ENCODE measurements at places on chromosomes 6 and 20.

GRCh38 chr6:42320762-42321161, 103.1 kb upstream of the MRPS10 start:
- no peak for DNase-seq

- DNase-seq: no peak
Observed at GRCh38 chr6:89685311-89685710, 46.8 kb upstream of the LYRM2 start.

DNA sequence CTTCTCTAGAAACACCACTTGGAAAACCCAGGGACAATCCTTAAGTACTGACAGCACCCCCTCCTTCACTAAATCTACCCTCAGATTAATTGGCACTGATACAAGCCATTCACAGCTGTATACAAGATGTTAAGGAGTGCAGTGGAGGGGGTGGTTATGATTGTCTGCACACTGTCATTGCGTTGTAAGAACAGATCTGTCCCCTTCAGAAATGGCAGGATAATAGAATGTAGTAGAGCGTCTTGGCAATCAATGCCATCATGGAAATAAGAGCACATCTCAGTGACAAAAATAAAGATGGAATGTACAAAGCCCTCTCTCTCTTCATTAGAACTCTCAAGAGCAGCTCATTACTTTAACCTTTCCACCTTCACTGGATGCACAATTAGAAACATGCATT, 324.9 kb upstream of the TBX18 start:
- no peak for DNase-seq

DNA sequence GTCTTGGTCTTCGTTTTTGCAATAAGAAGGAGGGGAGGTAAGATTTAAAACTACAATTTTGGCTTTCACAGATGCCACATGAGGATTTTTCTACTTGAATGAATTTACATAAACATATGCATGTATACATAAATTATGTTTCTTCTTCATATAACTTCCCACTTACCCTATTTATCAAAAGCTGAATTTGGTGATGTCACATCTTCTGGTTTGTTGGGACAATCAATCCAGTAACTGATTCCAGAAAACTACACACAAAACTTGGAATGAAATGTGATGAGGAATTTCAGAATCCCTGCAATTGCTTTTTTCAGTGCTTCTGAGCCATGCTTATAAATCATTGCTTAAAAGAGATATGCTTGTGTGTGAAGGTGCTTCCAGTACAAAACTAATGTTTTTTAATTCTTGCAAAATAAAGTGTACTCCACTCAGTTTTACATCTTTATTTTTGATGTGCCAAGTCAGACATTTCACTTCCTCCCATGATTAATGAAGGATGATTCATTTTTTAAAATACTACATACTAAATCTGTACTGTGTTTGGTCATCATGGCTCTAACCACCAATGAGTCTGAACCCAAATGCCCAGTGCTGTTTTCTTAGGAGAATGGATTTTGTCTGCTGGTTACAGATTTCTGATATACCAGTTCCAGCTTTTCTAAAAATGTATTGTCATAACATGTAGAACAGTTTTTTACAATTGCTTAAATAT, 32.1 kb upstream of the RIN2 start:
- no peak for DNase-seq

- DNase-seq: no peak
Observed at GRCh38 chr6:127382413-127382812, 39.0 kb upstream of the ECHDC1 start.

GRCh38 chr20:25081730-25082497, at the start of gene VSX1:
Gene VSX1 (minus strand): TSS chr20:25082141. CDS start chr20:25082096, 45 bp downstream.
- DNase-seq: no peak

DNA sequence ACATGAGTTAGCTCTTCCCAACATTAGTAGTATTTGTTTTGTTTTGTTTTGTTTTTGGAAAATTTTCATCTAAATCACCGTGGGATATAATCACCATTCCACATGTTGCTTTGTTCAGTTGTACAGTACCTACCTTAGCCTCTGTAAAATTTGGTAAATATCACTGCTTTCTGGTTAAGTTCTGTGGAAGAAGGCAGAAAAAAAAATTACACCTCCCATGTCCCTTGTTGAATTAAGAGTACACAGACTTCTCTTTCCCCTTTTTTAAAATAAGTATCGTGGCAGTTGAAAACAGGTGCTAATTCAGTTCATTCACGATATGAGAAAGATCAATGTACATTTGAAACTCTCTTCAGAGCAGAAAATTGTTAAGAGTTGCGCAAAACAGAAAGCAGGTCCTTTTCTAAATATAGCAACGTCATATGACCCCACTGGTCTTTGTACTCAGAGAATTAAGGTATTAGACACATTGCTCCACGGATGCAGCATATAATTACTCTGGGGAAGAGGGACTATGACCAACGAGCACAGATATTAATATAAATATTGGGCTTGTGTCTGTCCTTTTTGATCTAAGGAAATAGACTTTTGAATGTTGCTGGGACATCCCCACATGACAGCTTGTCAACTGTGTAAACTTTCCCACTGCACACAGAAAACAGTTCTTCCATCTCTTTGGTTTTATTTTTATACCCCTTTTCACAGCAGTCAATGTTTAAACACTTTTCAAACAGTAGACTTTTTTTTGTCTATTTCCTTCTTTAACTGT, 58.6 kb upstream of the ZNF217 start:
- no peak for DNase-seq

DNA sequence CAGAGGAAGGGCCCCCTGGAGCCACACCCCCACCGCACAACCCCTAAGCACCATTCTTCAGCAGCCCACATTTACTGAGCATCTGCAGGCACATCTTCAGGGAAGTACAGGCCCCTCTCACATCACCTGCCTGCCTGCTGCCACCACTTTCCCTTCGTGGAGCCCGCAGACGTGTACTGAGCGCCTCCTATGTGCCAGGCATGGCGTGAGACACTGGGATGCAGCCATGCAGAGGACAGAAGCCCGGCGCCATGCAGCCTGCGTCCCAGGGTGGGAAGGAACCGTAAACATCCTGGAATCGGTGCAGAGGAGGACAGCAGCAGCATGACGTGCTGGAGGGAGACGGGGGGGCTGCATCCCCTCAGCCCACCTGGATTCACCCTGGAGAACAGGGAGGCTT, 78.1 kb downstream of the GRM4 start:
- DNase-seq: no peak

DNA sequence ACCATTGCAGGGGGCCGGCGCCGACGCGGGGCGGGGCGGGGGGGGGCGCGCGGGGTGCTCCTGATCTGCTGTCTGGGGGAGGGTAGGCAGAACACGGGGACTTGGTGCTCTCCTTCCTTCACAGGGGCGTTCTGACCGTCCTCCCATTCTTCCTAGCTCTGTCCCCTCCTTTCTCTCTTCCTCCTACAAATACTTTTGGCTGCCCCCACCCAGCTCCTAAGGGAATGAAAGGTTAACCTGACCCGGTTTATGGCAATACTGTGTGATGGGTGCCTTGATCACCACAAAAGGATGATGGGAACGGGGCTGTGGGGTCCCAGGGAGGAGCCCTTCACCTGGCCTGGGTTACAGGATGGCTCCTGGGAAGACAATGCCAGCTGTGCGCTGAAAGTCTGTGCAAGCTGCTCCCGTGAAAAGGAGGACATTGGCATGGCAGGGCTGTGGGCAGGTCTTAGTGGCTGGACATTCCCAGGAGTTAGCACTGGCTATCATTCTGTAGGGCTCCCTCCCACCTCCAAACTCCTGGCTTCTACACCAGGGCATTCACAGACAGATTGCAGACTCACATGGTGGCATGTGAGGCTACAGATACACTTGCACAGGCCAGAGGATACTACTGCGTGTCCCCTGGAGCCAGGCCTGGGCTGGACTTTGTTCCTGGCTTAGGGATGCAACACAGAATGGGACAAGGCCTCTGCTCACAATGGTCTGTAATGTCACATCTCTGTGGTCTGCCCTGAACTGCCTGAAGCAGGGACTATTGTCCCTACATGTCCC, 1.9 kb upstream of the TPD52L2 start:
- no peak for DNase-seq

DNA sequence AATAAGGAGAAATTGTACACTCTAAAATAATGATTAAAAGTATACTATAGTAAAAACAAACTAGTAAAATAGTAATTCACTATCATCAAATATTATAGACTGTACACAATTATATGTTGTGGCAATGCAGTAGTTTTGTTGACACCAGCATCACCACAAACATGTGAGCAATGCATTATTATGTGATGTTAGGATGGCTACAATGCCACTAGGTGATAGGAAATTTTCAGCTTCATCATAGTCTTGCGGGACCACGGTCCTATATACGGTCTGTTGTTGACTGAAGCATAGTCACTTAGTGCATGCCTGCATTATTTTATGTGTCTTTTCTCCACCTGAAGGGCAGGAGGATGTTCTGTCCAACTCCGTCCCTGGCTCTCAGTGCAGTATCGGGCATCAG, 104.8 kb upstream of the NEDD9 start:
- no peak for DNase-seq

GRCh38 chr20:15547119-15547518, 1026.1 kb downstream of the KIF16B start:
- no peak for DNase-seq

DNA sequence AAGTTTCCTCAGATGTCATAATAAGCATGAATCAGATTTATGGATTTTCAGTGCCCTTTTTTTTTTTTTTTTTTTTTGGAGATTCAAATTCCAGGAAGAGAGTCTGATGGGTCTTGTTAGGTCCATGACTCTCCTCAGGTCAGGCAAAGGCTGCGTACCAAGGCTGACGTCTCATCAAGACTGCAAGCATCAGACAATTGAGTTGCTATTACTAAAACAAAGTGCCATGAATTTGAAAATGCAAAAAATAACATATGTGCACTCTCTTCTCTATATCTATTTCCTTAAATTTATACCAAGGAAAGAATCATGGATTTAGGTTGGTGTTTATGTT, 134.7 kb downstream of the FAM83B start:
- DNase-seq: no peak

GRCh38 chr6:9481292-9482029, 933.4 kb downstream of the TFAP2A start:
- no peak for DNase-seq

GRCh38 chr6:53913286-53913685, 118.5 kb downstream of the LRRC1 start:
- no peak for DNase-seq

GRCh38 chr6:100366419-100366818, 98.3 kb downstream of the SIM1 start:
- no peak for DNase-seq

- no peak for DNase-seq
Observed at GRCh38 chr20:13510837-13511488, 127.8 kb downstream of the TASP1 start.

DNA sequence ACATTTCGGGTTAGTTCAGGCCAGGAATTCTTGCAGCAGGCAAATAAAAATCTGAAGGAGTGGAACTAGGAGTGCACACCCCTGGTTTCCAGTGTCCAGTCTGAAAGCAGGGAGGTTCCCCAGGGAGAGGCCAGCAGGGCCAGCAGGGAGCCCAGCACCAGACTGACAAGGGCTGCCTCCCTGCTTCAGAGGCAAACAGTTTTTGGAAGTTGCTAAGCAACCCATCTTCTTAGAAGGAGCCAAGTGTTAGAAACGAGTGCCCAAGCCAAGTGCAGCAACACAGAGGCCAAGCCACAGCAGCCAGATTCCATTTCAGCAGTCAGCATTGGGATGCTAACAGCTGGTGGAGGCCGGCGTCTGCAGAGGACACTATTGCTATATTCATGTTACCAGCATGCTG, 179.1 kb downstream of the SYNDIG1 start:
- DNase-seq: no peak

DNA sequence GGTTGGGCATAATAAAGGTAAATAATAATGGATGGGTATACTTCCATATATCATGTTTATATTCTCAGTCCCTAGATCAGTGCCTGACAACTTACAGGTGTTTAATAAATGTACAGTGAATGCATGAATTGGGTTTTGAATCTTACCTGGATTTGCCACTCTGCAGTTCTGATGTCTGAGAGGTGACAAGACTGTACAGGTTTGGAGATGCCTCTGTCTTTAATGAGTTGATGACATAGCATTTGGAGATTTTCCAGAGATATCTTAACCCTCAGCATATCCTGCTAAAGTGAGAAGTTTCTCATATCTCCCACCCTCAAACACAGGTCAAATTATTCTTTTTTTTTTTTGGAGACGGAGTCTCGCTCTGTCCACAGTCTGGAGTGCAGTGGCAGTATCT, 2.2 kb downstream of the ANKS1A start:
- no peak for DNase-seq

- no peak for DNase-seq
Observed at GRCh38 chr6:69994251-69994650, 127.9 kb downstream of the COL19A1 start.

DNA sequence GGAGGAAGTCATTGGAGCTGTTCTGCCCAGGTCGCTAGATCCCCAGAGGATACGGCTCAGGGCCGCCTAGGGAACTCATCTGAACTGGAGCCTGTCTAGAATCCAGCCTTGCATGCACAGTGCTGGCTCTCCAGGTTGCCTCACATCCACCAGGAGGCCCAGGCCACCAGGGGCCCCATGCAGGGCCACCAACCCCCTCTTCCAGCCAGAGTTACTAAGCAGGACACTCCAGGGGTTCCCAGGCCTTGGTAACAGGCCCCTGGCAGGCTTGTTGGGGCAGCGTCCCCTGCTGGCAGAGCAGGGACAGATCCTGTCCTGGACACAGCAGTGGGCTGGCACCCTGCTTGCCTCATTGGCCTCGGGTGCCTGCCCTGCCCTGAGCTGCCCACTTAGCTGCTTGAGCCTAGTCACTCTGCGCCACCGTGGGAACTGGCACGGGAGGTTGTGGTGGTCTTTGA, 35.3 kb downstream of the EFCAB8 start:
- no peak for DNase-seq

DNA sequence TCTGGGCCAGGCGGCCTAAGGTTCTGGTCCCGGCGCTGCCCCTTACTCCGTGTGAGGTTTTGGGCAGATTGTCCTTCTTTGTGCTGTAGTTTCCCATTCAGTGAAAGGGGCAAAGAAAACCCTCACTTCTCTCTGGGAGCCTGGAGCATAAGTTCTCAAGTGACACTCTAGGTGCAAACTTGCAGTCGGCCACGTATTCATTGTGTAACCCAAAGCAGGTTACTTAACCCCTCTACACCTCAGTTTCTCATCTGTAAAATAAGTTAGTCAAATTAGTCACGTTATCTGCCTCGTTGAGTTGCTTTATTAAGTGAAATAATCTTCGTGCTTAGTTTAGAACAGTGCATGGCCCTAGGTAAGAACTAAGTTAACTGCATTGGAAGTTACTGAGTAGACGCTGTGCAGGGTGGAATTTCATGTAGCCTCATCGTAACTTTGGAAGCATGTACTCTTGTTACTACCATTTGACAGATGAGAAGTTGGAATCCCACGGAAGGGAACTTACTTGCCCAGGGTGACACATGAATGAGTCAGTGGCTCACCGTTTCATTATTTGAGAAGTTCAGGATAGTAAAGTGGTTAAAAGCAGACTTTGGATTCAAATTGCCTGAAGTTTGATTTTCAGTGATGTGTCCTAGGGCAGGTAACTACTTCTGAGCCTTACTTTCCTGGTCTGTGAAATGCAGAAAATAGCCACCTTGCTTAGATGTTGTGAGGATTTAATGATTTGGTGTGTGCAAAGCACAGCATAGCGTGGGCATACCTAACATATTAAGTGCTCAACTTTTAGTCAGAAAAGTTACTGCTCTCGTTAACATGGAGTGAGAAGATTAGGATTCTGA, 556 bp upstream of the MROH8 start:
- no peak for DNase-seq
